Activated T-cell treated with anti-CD3 and anti-CD28 coated beads, Interleukin-2, amount 50 U/mL, for 24 hours (primary cell): ENCODE measurements at places on chromosomes 11 and 22.

DNA sequence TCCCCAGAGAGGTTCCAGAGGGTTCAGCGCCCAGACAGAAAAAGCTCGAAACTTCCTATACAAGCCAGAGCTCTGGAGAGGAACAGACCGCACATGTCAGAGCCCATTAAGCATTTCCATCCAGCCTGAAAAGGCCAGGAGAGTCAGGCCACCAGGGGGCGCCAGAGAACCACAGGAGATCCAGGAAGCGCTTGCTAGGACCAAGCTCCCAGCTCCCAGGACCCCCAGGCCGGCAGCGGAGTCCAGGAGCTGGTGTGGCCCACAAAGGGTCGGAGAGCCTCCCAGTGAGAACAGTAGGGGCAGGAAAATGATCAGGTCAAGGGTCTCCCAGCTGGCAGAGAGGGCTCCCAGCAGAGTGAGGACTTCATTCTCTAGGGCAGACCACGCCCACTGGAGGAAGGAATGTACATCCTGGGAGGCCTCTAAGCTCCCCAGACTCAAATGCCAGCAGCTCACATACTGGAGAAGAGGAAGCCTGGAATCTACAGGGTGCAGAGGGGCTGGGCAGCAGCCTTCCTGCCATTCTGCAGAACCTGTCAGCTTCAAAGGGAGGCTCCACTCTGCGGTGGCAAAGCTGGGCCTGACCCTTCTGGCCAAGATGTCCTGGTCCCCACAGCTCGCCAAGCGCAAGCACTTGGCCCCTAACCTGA is 2.1 kb upstream of the MEI1 start:
- peak overlapping the region; percentile 84 for H3K27ac ChIP-seq
- peaks cover 12% of the 10 kb centered on the region for H3K4me1 ChIP-seq
- peak overlapping the region; percentile 37 for H3K4me3 ChIP-seq
- H3K36me3 ChIP-seq: peaks cover 6% of the 10 kb centered on the region
- no peaks in the 10 kb centered on the region for H3K27me3 ChIP-seq
- DNase-seq: peak; percentile 97

DNA sequence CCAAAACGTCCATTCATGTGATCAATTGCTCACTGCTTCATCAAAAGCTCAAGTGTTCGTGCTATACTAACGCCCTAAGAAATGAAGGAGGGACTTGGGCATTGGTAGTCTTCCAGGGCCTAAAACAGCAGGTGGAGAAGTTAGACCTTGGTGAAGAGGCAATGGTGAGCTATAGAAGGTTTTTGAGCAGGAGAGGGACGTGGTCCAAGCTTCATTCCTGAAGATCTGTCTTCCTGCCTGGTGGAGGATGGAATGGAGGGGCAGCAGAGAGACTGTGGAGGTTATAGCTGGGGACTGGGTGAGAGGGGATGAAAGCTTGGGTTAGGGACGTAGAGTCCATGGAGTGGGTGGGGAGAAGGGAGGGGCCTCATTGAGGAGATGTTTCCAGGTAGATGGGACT is 97.7 kb downstream of the TP53I11 start:
- H3K27ac ChIP-seq: no peak overlapping the region
- H3K36me3 ChIP-seq: no peaks in the 10 kb centered on the region
- H3K27me3 ChIP-seq: peaks cover 15% of the 10 kb centered on the region
- peaks cover 27% of the 10 kb centered on the region for H3K4me1 ChIP-seq

DNA sequence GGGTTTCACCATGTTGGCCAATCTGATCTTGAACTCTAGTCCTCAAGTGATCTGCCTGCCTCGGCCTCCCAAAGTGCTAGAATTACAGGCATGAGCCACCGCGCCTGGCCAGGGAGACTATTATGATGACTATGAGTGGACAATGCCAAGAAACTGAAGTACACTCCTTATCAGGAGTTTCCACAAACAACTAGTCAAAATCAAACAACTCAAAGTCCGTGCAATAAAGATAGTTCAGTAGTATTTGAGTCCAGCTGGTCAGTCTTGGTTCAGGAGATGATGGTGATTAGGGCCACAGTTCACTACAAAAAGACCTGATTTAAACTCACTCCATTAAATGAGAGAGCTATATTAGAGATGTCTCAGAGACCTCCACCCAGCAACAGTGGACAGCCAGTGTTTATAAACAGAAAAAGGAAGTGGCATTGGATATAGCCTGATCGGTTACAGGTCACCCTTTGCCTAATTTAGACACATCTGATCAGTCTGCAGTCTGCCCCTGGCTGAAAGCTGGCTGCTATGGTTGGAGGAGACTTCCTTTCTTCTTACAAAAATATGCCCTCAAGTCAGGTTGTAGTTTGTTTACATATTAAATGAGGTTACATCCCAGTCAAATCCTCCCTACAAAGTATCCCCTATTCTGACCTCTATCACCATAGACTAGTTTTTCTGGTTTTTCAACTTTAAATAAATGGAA is 17.0 kb downstream of the CD3E start:
- peaks cover 14% of the 10 kb centered on the region for H3K36me3 ChIP-seq
- H3K4me3 ChIP-seq: no peak overlapping the region
- peaks cover 60% of the 10 kb centered on the region for H3K4me1 ChIP-seq
- no peaks in the 10 kb centered on the region for H3K27me3 ChIP-seq
- peak overlapping the region; percentile 2 for H3K27ac ChIP-seq

GRCh38 chr11:34439610-34440198 is 970 bp downstream of the CAT start:
- no peaks in the 10 kb centered on the region for H3K27me3 ChIP-seq
- no peak for DNase-seq
- peaks cover 40% of the 10 kb centered on the region for H3K4me1 ChIP-seq
- peaks cover 6% of the 10 kb centered on the region for H3K36me3 ChIP-seq
- peak overlapping the region; percentile 96 for H3K27ac ChIP-seq

GRCh38 chr22:23085785-23086184 is 15.5 kb downstream of the GNAZ start:
- H3K4me1 ChIP-seq: peaks cover 9% of the 10 kb centered on the region
- no peaks in the 10 kb centered on the region for H3K36me3 ChIP-seq
- H3K27me3 ChIP-seq: no peaks in the 10 kb centered on the region

- peaks cover 86% of the 10 kb centered on the region for H3K36me3 ChIP-seq
- no peaks in the 10 kb centered on the region for H3K27me3 ChIP-seq
- H3K4me1 ChIP-seq: peaks cover 30% of the 10 kb centered on the region
- peak overlapping the region; percentile 89 for H3K27ac ChIP-seq
These were observed 46.1 kb downstream of the PISD start for GRCh38 chr22:31615940-31616314.

DNA sequence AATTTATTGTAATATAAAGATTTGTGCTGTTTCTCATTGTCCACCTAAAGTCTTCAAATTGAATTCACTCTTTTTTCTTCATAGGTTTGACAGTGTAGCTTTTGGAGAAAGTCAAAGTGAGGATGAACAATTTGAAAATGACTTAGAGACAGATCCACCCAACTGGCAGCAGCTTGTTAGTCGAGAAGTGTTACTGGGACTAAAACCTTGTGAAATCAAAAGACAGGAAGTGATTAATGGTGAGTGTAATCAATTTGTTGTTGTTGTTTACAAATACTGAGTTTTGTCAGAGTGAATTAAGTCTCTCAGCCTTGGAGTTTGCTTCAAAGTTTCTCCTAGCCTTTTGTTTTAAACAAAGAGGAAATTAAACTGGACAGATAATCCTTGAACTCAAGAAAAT is 53.6 kb upstream of the GRIK4 start:
- no peak for DNase-seq
- no peaks in the 10 kb centered on the region for H3K27me3 ChIP-seq
- no peak overlapping the region for H3K27ac ChIP-seq

DNA sequence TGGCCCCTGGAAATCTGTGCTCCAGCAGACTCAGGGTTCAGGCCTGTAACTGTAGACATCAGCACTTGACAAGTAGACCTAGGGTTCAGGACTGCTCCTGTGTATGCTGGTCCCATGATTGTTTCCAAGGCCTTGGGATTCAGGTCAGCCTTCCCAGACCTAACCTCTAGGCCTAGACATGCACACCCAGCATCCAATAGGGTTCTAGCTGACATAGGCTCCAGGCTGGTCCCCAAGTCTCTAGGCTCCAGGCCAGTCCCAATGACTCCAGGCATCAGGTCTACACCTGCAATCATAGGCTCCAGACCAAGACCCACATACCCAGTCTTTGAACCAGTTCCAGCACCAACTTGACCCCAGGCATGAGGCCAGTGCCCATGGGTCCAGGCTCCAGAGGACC is 166.2 kb upstream of the GRIA4 start:
- peaks cover 3% of the 10 kb centered on the region for H3K27me3 ChIP-seq
- H3K4me3 ChIP-seq: no peak overlapping the region
- no peak for DNase-seq
- no peak overlapping the region for H3K27ac ChIP-seq
- H3K36me3 ChIP-seq: no peaks in the 10 kb centered on the region

GRCh38 chr11:1908618-1909017 is 10.9 kb upstream of the TNNT3 start:
- no peak overlapping the region for H3K4me3 ChIP-seq
- no peaks in the 10 kb centered on the region for H3K36me3 ChIP-seq
- no peak for DNase-seq
- no peaks in the 10 kb centered on the region for H3K4me1 ChIP-seq
- no peaks in the 10 kb centered on the region for H3K27me3 ChIP-seq

- H3K27ac ChIP-seq: no peak overlapping the region
- H3K27me3 ChIP-seq: no peaks in the 10 kb centered on the region
- DNase-seq: no peak
- H3K4me3 ChIP-seq: no peak overlapping the region
- H3K36me3 ChIP-seq: no peaks in the 10 kb centered on the region
These were observed 8.5 kb upstream of the NAALADL1 start for GRCh38 chr11:65066805-65067291.
